ENCODE measurements at places on chromosomes 12 and 14. TPM values are rescaled to one million over a fixed set of nuclear protein-coding genes. Genes with fewer than 3 reads are reported as not detected.

FAIM2 gene
- total RNA-seq: not detected

DNA sequence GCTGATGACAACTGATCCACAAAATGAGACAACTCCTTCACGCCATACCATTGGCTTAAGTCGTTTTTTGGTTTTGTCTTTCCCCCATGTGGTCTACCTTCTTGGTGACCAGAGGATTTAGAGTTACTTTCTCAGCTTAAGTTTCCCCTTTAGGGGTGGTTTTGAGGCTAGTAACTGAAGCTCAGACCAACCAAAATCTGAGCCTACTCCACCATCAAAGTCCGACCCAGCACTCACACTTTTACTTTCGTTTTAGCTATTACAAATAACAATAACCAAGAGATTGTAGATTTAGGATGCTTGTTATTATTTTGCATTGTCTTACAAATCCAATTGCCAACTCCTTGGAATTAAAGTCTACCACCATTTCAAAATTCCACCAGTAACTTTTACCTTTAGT is 130.6 kb upstream of the MDM1 start:
- no peak for DNase-seq

DNA sequence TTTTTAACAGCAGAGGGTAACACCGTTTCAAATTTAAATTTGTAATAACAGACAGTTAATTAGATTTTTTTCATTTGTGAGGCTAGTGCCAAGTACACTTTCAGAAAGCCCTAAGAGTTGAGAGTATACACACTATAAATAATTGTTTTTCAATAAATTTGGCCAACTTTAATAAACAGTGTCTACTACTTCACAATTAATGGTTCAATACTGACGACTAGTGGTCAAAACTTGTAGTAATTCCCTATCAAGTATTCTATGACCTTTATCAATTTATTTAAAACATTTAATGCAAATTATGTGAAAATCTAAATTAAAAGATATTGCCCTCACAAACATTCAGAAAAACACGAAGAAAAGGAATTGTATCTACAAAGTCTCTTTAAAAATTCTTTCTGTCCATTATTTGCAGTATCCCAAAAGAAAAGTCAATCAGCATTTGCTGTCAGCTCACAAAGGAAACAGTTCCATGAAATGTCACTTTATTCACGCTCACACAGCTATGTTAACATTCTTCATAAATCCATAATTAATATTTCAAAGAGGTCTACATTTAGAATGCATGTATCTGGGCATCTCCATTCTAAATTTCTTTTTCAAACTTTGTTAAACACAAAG is 91.2 kb downstream of the CEP128 start:
- no peak for DNase-seq

DNA sequence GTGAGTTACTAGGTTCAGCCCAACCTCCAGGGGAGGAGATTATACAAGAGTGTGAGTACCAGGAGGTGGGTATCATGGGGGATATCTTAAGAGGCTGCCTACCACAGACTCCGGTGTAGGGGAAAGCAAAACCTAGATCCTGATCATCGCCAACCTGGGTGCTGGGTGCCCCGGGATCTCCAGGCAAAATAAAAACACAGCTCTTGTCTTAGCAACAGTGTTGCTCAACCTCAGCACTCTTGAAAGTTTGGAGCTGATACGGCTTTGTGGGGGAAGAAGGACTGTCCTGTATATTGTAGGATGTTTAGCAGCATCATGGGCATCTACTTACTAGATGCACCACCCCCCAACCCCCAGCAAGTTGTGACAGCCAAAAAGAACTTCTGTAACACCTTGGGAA is 74.5 kb downstream of the CCDC60 start:
- DNase-seq: no peak

DNA sequence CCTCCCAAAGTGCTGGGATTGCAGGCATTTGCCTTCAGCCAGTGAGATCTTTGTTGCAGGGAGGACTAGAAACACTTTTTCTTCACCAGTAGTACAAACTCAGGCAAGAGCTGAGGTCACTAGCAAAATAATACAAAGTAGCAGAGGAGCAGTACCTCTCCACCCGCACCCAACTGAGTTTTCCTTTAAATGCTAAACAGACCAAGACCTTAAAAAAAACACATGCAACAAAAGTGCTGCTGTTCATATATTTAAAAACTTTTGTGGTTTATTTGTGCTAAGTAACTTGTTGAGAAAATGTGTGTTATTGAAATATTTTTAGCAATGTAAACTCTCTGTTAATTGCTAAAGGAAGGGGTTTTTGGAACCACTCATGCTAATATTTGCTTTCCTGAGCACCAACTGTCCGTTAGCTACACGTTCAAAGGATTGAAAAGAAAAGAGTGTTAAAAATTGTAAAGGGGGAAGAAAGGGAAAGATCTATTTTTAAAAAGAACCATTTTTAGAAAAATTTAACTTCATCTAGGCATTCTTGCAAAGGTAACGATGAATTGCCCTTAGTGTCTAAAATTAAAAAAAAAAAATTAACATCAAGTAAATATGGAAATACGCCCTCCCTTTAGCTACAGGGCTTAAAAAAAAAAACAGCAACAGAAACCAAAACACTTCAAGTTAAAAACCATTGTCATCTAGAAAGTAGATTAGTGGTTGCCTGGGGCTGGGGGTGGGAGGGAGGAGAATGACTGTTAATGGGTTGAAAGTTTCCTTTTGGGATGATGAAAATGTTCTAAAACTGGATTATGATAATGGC is 114.0 kb upstream of the KRAS start:
- DNase-seq: no peak

DNA sequence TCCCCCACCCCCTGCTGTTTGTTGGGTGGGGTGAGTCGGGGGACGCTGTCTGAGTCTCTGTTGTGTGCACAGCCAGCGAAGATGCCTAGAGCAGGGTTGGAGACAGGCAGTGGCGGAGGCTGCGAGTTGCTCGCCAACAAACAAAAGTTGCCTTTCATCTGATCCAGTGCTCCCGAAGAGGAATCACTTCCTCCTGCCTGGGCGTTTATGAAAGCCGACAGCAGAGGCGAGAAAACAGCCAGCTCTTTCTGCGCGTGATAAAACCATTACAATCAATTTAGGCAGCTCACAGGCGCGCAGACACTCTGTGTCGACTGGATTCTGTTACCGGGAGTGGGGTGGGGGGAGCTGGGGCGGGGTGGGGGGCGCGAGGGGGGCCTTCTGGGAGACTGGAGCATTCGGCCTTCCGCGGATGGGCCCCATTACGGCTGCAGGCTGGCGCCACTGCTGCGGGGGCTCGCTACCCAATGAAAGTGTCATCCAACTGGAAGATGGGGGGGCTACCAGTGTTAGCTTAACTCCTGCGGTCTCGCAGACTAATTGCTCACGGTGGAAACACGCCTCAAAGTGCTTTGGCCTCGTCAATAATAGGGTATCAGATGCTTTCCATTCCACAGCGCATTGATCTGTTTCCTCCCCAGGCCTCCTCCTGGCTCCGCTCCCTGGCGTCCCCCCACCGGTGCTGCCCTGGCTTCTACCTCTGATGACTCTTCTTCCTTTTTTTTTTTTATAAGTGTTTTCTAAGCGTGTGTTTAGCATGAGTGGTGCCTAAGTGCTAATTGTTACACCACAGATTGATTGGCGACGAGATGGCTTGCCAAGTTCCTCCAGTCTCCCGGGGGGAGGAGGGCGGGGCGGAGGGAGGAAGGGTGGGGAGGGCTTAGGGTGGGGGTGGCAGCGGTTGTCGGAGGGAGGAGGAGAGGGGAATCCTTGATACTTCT is 678.4 kb downstream of the MED13L start:
- DNase-seq: no peak

DBX2 gene
- total RNA-seq: not detected

Measured in natural killer cell treated with Interleukin-12 subunit alpha and Interleukin-12 subunit beta and Interleukin-15 and Interleukin-18, amount 100 ng/mL, for 72 hours (primary cell).